ENCODE measurements at places on chromosomes 3 and 15.
A peak's percentile ranks its signal among the peaks of the same experiment; 100 is the strongest.

GRCh38 chr3:9912294-9912935, 4.5 kb upstream of the IL17RC start:
- no peaks in the 10 kb centered on the region for H3K27me3 ChIP-seq
- H3K4me1 ChIP-seq, result peaks cover 39% of the 10 kb centered on the region
- H3K4me3 ChIP-seq, result no peak overlapping the region

DNA sequence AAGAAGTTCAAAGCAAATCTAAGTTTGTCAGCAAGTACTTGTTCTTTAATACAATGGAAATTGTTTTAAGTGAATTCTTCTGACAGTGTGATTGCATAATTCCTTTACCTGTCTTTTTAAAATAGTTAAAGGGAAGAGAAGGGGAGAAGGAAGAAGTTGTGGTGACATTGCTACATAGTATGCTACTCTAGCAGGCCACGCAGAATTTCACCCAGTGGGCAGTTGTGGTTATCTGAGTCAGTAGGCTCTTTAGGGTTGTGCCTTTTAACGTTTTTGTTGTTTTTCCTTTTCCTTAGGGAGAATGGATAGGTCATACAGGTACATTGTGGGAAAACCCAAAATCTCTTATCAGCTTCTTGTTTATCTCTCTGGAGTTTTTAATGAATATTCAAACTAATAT, 40.4 kb downstream of the KIF15 start:
- H3K27ac ChIP-seq, result no peak overlapping the region
- DNase-seq, result no peak
- H3K4me3 ChIP-seq, result no peak overlapping the region
- no peaks in the 10 kb centered on the region for H3K4me1 ChIP-seq
- H3K36me3 ChIP-seq, result peaks cover 52% of the 10 kb centered on the region
- H3K27me3 ChIP-seq, result no peaks in the 10 kb centered on the region

DNA sequence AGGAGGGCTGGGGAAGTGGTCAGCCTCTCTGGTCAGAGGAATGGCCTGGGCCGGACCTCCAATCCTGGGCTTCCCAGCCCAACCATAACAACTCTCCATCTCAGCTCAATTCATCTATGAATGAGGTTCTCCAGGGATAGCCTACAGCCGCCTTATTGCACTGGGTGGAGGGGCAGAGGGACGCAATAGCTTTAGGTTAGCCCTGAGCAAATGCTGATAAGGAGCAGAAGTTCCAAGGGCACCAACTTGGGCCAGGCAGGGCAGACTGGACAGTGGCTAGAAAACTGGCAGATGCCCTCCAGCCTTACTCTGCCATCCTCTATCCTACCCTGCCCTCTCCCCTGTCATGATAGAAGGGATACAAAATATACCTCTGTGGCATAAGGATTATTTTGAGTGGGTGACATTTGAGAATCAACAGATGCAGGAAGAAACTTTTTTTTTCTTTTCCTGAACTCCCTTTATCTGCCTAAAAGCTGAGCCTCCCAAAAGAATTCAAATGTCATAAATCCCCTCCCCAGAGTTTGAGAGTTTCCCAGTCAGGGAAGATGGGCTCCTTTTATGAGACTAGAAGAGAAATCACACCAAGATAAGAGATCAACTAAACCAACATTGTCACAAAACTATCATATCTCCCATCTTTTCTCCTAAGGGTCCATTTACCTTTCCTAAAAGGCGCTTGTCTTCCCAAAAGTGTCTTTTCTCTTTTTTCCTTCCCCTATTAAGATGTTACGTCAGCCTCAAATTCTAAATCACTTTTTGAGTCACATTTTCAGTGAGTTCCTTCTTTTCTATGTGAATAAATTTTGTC, 40.4 kb upstream of the C15orf39 start:
- H3K36me3 ChIP-seq, result no peaks in the 10 kb centered on the region
- H3K27me3 ChIP-seq, result peaks cover 9% of the 10 kb centered on the region
- H3K4me1 ChIP-seq, result no peaks in the 10 kb centered on the region
- no peak overlapping the region for H3K4me3 ChIP-seq
- H3K27ac ChIP-seq, result no peak overlapping the region

DNA sequence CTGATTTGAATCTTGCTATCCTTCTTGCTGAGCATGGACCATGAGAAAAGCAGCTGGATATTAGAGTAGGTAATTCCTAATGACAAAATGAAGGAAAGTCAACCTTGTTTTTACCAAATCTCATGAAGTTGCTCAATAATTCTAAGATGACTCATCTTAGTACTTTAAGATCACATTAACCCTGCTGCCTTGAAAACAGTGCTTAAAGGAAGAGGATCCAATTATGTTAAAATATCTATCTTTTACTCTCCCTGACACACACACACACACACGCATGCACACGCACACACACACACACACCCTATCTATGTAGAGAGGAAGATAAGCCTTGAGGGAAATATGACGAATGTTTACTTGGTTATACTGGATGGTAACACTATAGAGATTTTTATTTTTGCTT, 16.0 kb upstream of the MYO1E start:
- peaks cover 11% of the 10 kb centered on the region for H3K27me3 ChIP-seq
- no peak for DNase-seq
- no peak overlapping the region for H3K27ac ChIP-seq
- peaks cover 8% of the 10 kb centered on the region for H3K4me1 ChIP-seq
- peaks cover 5% of the 10 kb centered on the region for H3K36me3 ChIP-seq
- no peak overlapping the region for H3K4me3 ChIP-seq

DNA sequence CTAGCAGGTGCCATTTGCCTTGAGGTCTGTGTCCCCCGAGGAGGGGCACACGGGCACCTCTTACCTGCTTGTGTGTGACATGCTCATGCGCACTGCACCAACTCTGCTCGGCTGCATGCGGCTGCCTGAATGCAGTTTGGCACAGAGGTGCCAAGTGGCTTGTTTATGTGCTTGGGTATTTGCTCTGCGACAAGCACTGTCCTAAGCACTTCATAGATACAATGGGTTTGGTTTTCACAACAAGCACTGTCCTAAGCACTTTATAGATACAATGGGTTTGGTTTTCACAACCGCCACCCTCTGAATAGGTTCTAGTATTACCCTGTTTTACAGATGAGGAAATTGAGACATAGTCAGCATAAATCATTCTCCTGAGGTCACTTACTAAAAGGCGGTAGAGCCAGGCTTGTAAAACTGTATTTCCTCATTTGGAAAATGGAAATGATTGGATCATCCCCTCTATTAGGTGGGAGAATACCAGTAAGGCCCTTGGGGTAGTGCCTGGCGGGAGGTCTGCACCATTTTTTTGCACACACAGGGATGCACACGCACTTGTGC, 487 bp downstream of the ITIH4 start:
- no peaks in the 10 kb centered on the region for H3K27me3 ChIP-seq
- peaks cover 49% of the 10 kb centered on the region for H3K4me1 ChIP-seq
- no peak overlapping the region for H3K27ac ChIP-seq
- no peaks in the 10 kb centered on the region for H3K36me3 ChIP-seq

GRCh38 chr3:156760333-156760732, 65.8 kb upstream of the LEKR1 start:
- peaks cover 29% of the 10 kb centered on the region for H3K4me1 ChIP-seq
- DNase-seq, result no peak
- H3K27me3 ChIP-seq, result no peaks in the 10 kb centered on the region
- H3K27ac ChIP-seq, result peak overlapping the region; percentile 81

DNA sequence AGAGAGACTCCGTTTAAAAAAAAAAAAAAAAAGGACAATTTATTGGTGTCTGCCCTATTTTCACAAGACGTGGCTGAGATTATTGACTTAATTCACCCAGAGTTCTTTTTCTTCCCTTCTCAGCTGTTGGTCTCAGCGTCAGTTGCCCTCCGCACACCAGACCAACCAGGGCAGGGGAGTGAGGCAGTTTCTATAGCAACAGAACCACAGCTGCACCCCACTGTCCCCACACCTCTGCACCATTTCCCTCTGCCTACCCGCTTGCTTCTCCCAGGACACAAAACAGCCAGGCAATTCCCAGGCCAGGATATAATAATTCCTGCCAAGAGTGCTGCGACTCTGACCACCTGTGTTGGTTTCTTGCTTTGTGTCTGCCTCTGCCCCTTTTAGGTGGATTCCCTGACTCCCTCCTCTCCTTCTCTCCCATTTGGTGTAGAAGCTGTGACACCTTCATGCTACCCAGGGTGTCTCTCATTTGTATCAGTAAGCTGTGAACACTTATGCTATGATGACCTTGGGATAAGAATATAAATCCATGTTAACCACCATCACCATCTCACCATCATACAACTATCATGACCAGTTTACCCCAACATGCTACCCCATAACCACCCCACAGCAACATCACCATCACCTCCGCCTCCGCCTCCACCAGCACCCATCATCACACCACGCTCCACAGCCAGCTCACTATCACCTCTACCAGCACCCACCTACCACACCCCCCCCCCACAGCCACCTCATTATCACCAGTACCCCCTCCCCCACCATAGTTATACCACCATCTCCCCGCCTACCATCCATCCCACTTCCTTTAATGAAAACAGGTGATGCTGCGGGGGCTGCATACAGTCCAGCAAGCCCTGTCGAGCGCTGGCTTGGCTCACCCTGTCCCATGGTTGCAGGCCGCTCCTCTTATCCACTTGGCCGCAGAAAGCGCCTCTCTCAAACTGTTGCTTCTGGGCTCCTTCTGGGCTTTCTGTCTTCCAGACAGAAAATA, 589 bp downstream of the EPB42 start:
- no peak overlapping the region for H3K4me3 ChIP-seq
- peaks cover 16% of the 10 kb centered on the region for H3K27me3 ChIP-seq
- DNase-seq, result no peak
- peaks cover 6% of the 10 kb centered on the region for H3K4me1 ChIP-seq
- no peaks in the 10 kb centered on the region for H3K36me3 ChIP-seq

- DNase-seq, result no peak
- H3K4me3 ChIP-seq, result no peak overlapping the region
- H3K4me1 ChIP-seq, result no peaks in the 10 kb centered on the region
- peaks cover 4% of the 10 kb centered on the region for H3K27me3 ChIP-seq
These were observed 139.7 kb upstream of the CFAP20DC start for GRCh38 chr3:59189526-59189925.

GRCh38 chr3:189714991-189715961, 84.1 kb downstream of the TP63 start:
- H3K4me1 ChIP-seq, result peaks cover 60% of the 10 kb centered on the region
- DNase-seq, result no peak

GRCh38 chr3:54046641-54047214, 75.6 kb upstream of the CACNA2D3 start:
- no peaks in the 10 kb centered on the region for H3K36me3 ChIP-seq
- DNase-seq, result no peak
- no peak overlapping the region for H3K4me3 ChIP-seq
- H3K27me3 ChIP-seq, result peaks cover 4% of the 10 kb centered on the region
- H3K27ac ChIP-seq, result no peak overlapping the region
- H3K4me1 ChIP-seq, result peaks cover 39% of the 10 kb centered on the region

GRCh38 chr15:38229705-38230310, 22.8 kb upstream of the SPRED1 start:
- no peak overlapping the region for H3K27ac ChIP-seq
- H3K4me3 ChIP-seq, result no peak overlapping the region
- peaks cover 4% of the 10 kb centered on the region for H3K4me1 ChIP-seq
- H3K27me3 ChIP-seq, result no peaks in the 10 kb centered on the region
- no peak for DNase-seq
- no peaks in the 10 kb centered on the region for H3K36me3 ChIP-seq
